ENCODE measurements at places on chromosomes 2 and 18.

DNA sequence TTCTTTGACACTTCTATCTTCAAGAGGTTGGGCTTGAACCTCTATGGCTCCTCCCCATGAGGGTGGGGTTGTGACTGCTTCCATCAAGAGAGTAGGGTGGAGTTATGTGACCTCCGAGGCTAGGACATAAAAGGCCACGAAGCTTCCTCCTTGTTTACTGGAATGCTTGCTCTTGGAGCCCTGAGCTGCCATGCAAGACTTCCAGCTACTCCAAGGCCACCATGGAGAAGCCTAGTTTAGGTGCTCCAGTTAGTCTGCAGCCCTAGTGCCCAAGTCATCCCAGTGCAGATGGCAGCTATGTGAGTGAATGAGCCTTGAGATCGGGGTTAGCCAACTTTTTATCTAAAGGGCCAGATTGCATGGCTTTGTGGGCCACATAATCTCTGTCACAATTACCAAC, 2.4 kb upstream of the MERTK start:
- DNase-seq: no peak

- no peak for DNase-seq
Measured at GRCh38 chr2:74347742-74348141, 4.5 kb upstream of the SLC4A5 start.

GRCh38 chr18:67805261-67805660, 288.7 kb upstream of the DSEL start:
- DNase-seq: no peak

DNA sequence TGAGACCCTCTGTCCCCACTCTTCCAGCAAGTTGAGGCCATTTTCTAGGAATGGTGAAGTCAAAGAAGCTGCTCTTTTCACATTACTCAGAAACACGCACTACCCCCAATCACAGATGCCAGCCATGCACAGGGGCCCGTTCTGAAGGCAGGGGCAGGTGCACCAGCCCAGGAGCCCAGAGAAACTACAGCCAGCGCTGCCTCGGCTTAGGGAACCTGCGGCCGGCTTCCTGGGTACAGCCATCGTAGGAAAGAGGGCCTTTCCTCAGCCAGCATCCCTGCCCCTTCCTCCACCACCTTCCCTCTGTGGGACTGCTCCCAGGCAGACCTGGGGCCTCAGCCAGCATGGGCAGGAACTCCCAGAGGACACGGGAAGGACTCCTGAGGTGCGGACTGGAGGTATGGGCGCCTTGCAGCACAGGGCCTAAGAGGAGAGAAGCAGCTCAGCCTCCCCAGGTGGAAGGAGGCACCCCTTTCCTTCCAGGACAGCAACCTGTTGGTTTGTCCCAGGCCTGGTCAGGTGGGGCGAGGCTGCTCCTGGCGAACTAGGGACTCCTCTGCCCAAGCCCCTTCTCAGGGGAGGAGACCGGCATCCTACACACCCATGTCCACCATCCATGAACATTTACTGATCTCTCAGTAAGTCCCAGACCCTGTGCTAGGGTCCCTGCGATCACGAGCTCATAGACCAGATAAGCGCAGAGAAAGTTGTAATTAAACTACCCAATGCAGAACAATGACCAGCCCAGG, 99.0 kb upstream of the ID2 start:
- no peak for DNase-seq

GRCh38 chr2:36376992-36377738, 21.6 kb downstream of the CRIM1 start:
- no peak for DNase-seq

Measured in right atrium auricular region (tissue), 2 donors.